ENCODE measurements at places on chromosomes 12 and 14.
A peak's percentile ranks its signal among the peaks of the same experiment; 100 is the strongest.

DNA sequence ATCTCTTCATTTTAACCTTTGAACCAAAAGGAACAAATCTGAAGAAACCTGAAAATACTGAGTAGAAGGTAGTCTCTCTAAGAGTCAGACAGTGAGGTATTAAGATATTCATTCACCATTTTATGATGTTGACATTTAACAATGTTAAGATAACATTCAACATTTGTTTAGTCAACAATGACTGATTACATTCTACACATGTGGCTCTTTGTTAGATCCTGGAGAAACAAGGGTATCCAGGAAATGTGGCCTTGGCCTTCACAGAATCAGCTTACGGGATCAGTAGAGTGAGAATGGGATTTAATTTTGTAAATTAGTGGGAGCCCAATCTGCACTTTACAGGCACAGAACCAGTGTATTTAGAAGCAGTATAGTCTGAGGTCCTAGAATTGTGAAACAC is 355.5 kb downstream of the KCNH5 start:
- no peak for DNase-seq

GRCh38 chr12:11609045-11609444 is 40.4 kb upstream of the ETV6 start:
- no peak for DNase-seq

GRCh38 chr12:6461401-6462233 is 8.9 kb downstream of the VAMP1 start:
- peak; percentile 82 for DNase-seq

- no peak for DNase-seq
These were observed 117.9 kb upstream of the PRB2 start for GRCh38 chr12:11513288-11513687.

GRCh38 chr12:3632754-3633153 is 120.2 kb downstream of the CRACR2A start:
- no peak for DNase-seq

GRCh38 chr14:67392800-67393199 is 19.2 kb downstream of the PLEK2 start:
- no peak for DNase-seq

- no peak for DNase-seq
These were observed 111.7 kb downstream of the SLC8A3 start for GRCh38 chr14:70077005-70077404.

DNA sequence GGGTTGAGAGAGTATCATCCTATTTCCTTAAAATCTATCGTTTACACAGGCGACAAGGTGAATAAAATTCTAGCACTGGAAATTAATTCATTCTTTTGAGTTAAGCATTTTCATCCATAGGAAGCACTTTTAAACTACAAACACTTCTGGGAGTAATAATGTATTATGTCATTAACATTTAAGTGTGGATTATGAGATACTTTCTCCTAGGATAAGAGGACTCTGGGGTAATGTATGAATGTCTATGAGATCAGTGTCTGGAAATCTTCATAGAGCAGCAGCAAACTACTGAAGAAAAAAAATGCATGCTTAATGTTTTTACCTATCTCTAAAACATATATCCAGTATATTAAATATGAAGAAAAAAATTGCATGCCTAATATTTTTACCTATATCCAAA is 86.9 kb downstream of the EPS8 start:
- no peak for DNase-seq
